ENCODE measurements at places on chromosomes 16 and 17. TPM values are rescaled to one million over a fixed set of nuclear protein-coding genes. Genes with fewer than 3 reads are reported as not detected.

DNA sequence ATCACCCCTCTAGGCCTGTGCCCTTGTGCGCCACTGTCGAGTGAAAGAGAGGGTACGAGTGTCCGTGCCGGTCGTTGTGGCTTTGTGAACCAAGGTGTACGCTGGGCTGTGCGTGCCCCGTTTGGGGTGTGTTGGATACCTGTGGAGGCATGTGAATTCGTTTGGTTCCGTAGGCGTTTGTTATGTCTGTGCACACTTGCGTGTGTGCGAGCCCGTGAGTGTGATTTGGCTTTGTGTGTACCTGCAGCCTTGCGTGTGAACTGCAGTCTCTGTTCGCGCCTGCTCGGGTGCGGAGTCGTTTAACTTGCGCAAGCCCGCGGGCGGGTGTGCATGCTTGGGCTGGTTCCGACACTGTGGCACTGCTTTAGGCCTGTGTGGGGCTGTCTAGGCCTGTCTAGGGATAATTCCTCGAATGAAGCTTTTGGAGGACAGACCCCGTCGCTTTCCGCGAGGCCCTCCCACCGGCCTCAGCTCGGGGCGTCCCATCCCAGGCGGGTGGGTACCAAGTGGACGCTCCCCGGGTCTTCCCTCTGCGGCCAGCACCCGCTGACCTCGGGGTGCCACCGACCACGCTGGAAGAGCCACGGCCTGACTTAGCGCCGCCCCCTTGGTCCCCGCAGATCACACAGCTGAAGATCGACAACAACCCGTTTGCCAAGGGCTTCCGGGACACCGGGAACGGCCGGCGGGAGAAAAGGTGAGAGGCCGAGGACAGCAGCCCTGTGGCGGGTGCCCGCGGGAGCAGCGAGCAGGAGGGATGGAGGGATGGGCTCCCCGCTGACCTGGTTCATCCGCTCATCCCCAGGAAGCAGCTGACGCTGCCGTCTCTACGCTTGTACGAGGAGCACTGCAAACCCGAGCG, 4.4 kb downstream of the TBX2 start:
- H3K27me3 ChIP-seq, result peaks cover 29% of the 10 kb centered on the region
- H3K36me3 ChIP-seq, result no peaks in the 10 kb centered on the region
- DNase-seq, result no peak
- no peak overlapping the region for H3K27ac ChIP-seq
- H3K4me3 ChIP-seq, result no peak overlapping the region

The TMEM186 gene
- total RNA-seq, result 3.6 TPM

The RASD1 gene
- total RNA-seq, result 0.72 TPM

GRCh38 chr17:69954241-69954925, 120.6 kb upstream of the KCNJ16 start:
- no peaks in the 10 kb centered on the region for H3K36me3 ChIP-seq
- DNase-seq, result no peak
- H3K27ac ChIP-seq, result no peak overlapping the region
- no peak overlapping the region for H3K4me3 ChIP-seq

GRCh38 chr16:58031016-58031800, 5.7 kb downstream of the MMP15 start:
- no peaks in the 10 kb centered on the region for H3K27me3 ChIP-seq
- no peak overlapping the region for H3K4me3 ChIP-seq
- no peak for DNase-seq
- H3K36me3 ChIP-seq, result no peaks in the 10 kb centered on the region
- no peak overlapping the region for H3K27ac ChIP-seq

The TMEM204 gene
- total RNA-seq, result 25.8 TPM

The SLFN13 gene
- total RNA-seq, result 25.5 TPM

DNA sequence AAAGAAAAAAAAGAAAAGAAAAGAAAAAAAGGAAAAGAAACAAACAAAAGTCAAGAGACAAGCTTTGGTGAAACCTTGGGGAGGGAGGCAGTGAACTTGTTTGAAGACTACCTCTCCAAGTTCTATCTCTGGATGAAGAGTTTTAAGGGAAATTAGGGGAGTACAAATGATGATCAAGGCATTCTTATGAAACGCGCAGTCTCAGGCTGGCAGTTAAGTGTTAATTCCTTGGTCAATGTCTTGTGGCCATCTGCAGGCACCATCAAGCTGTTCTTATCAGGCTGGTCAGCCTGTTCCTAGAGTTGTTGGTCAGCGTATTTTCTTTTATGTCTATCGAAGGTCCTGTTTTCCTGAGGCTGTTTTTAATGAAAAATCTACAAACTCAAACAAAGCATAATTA, 8.2 kb upstream of the DRG2 start:
- H3K36me3 ChIP-seq, result no peaks in the 10 kb centered on the region
- no peak overlapping the region for H3K27ac ChIP-seq
- no peak overlapping the region for H3K4me3 ChIP-seq

- H3K27ac ChIP-seq, result no peak overlapping the region
- DNase-seq, result no peak
- H3K27me3 ChIP-seq, result no peaks in the 10 kb centered on the region
- H3K36me3 ChIP-seq, result no peaks in the 10 kb centered on the region
- no peaks in the 10 kb centered on the region for H3K4me1 ChIP-seq
Observed at GRCh38 chr16:76796978-76797377, 394.0 kb upstream of the MON1B start.

GRCh38 chr16:88195911-88196465, 186.8 kb upstream of the ZNF469 start:
- H3K27me3 ChIP-seq, result no peaks in the 10 kb centered on the region
- H3K27ac ChIP-seq, result no peak overlapping the region
- H3K36me3 ChIP-seq, result no peaks in the 10 kb centered on the region
- no peaks in the 10 kb centered on the region for H3K4me1 ChIP-seq
- no peak for DNase-seq

The MT4 gene
- not detected for total RNA-seq

The TPSG1 gene
- total RNA-seq, result not detected

The CES1 gene
- 0.89 TPM for total RNA-seq

GRCh38 chr17:81165246-81166032, at the start of gene PVALEF:
PVALEF (plus strand) TSS chr17:81165507; CDS start chr17:81181227, 15,720 bp downstream.
- no peak for DNase-seq
- H3K4me3 ChIP-seq, result no peak within 1 kb of the TSS
- H3K27ac ChIP-seq, result no peak within 1 kb of the TSS
- no peaks in the 10 kb centered on the region for H3K27me3 ChIP-seq
- H3K4me1 ChIP-seq, result peaks cover 5% of the 10 kb centered on the region
- no peaks in the 10 kb centered on the region for H3K36me3 ChIP-seq

DNA sequence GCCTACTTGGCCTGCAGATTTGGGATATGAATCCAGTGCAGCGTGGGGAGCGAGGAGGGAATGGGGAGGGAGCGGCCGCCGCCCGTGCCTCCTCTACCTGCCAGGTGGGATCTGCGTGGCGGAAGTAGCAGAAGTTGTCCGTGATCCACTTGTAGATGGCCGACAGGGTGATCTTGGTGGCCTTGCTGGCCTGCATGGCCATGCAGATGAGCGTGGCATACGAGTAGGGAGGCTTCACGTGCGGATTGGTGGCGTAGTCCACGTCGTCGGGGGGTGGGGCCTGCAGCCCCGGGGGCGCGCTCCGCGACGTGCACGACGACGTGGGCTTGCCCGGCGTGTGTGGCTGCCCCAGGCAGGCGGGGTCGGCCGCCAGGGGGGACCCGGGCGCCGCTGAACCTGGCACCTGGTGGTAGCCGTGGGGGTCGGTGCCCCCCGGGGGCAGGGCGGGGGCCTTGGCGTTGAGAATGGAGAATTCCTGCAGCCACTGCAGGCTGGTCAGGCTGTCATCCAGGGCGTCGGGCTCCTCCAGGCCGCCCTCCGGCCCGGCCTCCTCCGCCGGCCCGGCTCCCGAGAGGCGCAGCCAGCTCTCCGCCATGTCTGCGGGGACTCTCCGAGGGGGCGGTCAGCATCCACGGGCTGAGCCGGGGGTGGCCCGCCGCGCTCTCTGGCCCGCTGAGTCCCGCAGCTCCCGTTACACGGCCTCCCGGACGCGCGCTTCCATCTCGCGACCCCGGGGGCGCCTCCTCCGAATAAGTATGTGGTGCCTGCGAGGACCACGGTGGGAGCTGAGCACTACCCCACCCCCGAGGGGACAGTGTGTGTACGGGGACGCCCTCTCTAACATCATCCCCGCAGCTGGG, 1.0 kb downstream of the FOXJ1 start:
- peaks cover 53% of the 10 kb centered on the region for H3K4me1 ChIP-seq
- H3K27me3 ChIP-seq, result no peaks in the 10 kb centered on the region
- H3K36me3 ChIP-seq, result no peaks in the 10 kb centered on the region
- no peak overlapping the region for H3K27ac ChIP-seq

The KRT9 gene
- total RNA-seq, result not detected

DNA sequence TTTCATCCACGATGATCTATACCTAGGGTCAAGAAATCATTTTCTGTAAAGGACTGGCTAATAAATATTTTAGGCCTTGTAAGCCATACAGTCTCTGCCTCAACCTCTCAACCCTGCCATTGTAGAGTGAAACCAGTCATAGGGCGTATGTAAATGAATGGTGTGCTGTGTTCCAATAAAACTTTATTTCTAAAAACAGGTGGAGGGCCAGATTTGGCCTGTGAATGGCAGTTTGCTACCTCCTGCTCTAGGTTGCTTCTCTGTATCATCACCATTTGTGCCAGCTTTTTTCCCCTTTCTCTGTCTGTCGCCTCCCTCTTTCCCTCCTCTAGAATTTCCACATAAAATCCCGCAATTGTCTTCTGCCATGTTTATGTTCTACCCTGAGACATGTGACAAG, 181.7 kb downstream of the XYLT1 start:
- DNase-seq, result no peak
- no peaks in the 10 kb centered on the region for H3K27me3 ChIP-seq
- no peaks in the 10 kb centered on the region for H3K36me3 ChIP-seq
- no peak overlapping the region for H3K27ac ChIP-seq
- no peak overlapping the region for H3K4me3 ChIP-seq
- no peaks in the 10 kb centered on the region for H3K4me1 ChIP-seq

DNA sequence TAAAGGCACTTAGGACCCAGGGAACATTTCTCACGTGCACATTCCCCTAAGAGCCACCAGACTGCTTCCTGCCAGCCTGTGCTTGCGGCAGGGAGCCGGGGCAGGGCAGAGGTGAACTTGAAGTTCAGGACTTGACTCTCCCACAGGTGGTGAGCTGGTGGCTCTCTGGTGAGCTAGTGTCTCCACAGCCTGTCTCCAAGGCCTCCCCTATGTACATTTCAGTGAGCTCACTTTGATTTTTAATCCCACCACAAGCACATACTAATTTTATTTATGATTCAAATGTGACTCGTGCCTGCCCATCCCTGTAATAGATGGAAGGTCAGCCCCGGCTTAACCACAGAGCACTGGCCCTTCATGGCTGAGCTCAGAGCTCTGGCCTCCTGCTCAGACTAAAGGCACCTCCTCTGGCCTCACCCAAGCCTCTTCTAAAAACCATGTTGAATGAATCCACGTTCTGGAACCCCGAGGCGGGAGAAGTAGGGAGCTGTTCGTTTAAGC, 9.2 kb downstream of the SNN start:
- peaks cover 51% of the 10 kb centered on the region for H3K4me1 ChIP-seq
- peaks cover 54% of the 10 kb centered on the region for H3K36me3 ChIP-seq
- no peak for DNase-seq
- no peak overlapping the region for H3K4me3 ChIP-seq
- no peaks in the 10 kb centered on the region for H3K27me3 ChIP-seq

- no peak overlapping the region for H3K4me3 ChIP-seq
- H3K27me3 ChIP-seq, result no peaks in the 10 kb centered on the region
- no peak for DNase-seq
- no peak overlapping the region for H3K27ac ChIP-seq
- H3K36me3 ChIP-seq, result no peaks in the 10 kb centered on the region
Observed at GRCh38 chr16:81796035-81796434, 16.9 kb downstream of the PLCG2 start.

GRCh38 chr17:81200695-81201580, 21.8 kb downstream of the CEP131 start:
- no peak overlapping the region for H3K27ac ChIP-seq
- H3K4me1 ChIP-seq, result no peaks in the 10 kb centered on the region
- DNase-seq, result no peak
- H3K4me3 ChIP-seq, result no peak overlapping the region

DNA sequence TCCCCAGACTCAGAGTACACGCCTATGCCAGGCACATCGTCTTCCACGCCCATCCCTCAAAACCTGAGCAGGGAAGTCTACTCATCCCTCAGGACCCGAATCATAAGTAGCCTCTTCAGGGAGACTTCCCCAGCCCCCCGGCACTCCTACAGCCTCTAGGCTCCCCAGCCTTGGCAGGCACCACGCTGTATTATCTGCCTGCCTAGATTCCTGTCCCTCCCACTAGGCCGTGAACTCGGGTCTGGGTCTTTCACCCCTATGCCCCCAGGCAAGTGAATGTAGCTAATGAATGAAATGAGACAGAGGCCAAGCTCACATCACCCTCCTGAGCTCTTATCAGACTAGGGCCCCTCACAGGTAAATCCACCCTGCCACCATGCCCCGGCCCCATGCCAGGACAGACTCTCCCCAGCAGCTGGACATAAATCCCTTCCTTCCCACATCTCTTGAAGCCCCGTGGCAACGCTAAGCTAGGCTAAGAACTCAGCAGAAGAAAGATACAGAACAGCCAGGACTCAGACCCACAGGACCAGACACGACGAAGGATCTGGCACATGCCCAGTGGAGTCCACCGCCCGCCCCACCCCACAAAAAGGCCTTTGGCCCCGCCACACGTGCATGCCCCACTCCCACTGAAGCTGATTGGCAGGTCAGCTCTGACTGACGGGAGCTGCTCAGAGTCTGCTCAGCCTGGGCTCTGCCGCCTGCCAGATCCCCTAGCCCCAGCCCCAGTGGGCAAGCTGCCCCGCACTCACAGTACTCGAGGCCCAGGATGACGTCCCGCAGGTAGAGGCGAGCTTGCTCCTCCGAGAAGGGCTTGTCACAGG, 13.0 kb downstream of the CAMKK1 start:
- H3K36me3 ChIP-seq, result peaks cover 2% of the 10 kb centered on the region
- DNase-seq, result no peak
- no peaks in the 10 kb centered on the region for H3K27me3 ChIP-seq
- H3K4me1 ChIP-seq, result no peaks in the 10 kb centered on the region
- no peak overlapping the region for H3K4me3 ChIP-seq

The KRT24 gene
- total RNA-seq, result not detected

- no peaks in the 10 kb centered on the region for H3K36me3 ChIP-seq
- H3K27me3 ChIP-seq, result no peaks in the 10 kb centered on the region
- no peaks in the 10 kb centered on the region for H3K4me1 ChIP-seq
- no peak overlapping the region for H3K27ac ChIP-seq
- no peak for DNase-seq
- H3K4me3 ChIP-seq, result no peak overlapping the region
Observed at GRCh38 chr17:16935786-16936185, 36.1 kb downstream of the TNFRSF13B start.

The TPSB2 gene
- not detected for total RNA-seq

DNA sequence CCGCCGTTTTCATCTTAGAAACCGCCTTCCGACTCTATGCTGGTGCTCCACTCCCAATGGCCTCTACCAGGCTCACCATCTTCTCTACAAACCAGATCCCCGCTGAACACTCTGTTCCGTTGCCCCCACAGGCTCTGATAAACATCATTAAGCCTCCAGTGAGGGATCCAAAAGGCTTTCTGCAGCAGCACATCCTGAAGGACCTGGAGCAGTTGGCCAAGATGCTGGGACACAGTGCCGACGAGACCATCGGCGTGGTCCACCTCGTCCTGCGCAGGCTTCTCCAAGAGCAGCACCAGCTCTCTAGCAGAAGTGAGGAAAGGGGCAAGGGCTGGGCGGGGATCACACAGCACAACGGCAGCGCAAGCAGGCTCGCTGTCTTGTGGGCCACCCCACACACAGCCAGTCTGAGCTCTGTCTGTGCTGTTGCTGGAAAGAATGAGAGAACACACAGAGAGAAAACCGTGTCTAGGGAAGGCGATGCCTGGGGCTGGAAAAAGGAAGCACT, 33.5 kb upstream of the ENDOV start:
- peaks cover 98% of the 10 kb centered on the region for H3K36me3 ChIP-seq
- H3K27ac ChIP-seq, result no peak overlapping the region
- no peak for DNase-seq
- no peaks in the 10 kb centered on the region for H3K4me1 ChIP-seq

The KRTAP2-2 gene
- not detected for total RNA-seq

GRCh38 chr16:1823821-1824220, 2.8 kb downstream of the HAGH start:
- H3K36me3 ChIP-seq, result peaks cover 10% of the 10 kb centered on the region
- no peak overlapping the region for H3K4me3 ChIP-seq

All from CD4-positive, CD25-positive, alpha-beta regulatory T cell (primary cell).